ENCODE measurements at places on chromosomes 7 and 10. TPM values are rescaled to one million over a fixed set of nuclear protein-coding genes. Genes with fewer than 3 reads are reported as not detected.

GRCh38 chr7:69739931-69740431 lies 141.7 kb downstream of the AUTS2 start:
- H3K27me3 ChIP-seq, result no peaks in the 10 kb centered on the region
- H3K4me3 ChIP-seq, result no peak overlapping the region
- peak; percentile 41 for DNase-seq
- H3K27ac ChIP-seq, result no peak overlapping the region
- peaks cover 31% of the 10 kb centered on the region for H3K4me1 ChIP-seq

The ITIH5 gene
- total RNA-seq, result not detected

The SLC39A12 gene
- not detected for total RNA-seq

The AP5Z1 gene
- 113 TPM for total RNA-seq

The HOXA2 gene
- total RNA-seq, result not detected

GRCh38 chr7:114309729-114310128 lies 104.9 kb upstream of the FOXP2 start:
- no peaks in the 10 kb centered on the region for H3K27me3 ChIP-seq
- H3K4me3 ChIP-seq, result no peak overlapping the region
- no peaks in the 10 kb centered on the region for H3K4me1 ChIP-seq
- H3K27ac ChIP-seq, result no peak overlapping the region

GRCh38 chr7:66296001-66296521 lies 90.9 kb downstream of the TPST1 start:
- no peaks in the 10 kb centered on the region for H3K27me3 ChIP-seq
- H3K4me1 ChIP-seq, result peaks cover 3% of the 10 kb centered on the region
- no peak overlapping the region for H3K4me3 ChIP-seq
- no peaks in the 10 kb centered on the region for H3K36me3 ChIP-seq

The GARIN1A gene
- total RNA-seq, result 2.2 TPM

- no peaks in the 10 kb centered on the region for H3K36me3 ChIP-seq
- no peak overlapping the region for H3K27ac ChIP-seq
- no peaks in the 10 kb centered on the region for H3K27me3 ChIP-seq
- H3K4me1 ChIP-seq, result no peaks in the 10 kb centered on the region
- DNase-seq, result no peak
Measured at GRCh38 chr7:65438598-65438997, 64.9 kb downstream of the ZNF92 start.

GRCh38 chr10:70587045-70587658 lies 15.4 kb downstream of the PRF1 start:
- no peaks in the 10 kb centered on the region for H3K36me3 ChIP-seq
- H3K4me1 ChIP-seq, result no peaks in the 10 kb centered on the region
- no peaks in the 10 kb centered on the region for H3K27me3 ChIP-seq
- no peak overlapping the region for H3K4me3 ChIP-seq
- no peak for DNase-seq

DNA sequence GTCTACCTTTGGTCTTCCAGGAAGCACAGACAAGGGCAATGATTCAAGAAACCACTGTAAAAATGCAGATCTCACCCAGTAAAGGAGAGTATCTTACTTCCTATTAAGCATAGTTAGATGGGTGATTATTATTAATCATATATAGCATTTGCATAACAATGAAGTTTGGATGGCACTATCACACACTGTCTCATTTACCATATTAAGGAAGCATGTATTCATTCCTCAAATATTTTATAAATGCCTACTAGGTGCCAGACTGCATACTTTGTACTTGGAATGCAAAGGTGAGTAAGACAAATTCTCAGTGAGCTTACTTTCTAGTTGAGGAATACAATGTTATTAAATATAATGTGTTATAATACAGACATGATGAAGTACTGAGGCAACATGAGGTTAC lies 53.9 kb upstream of the SKAP2 start:
- H3K4me3 ChIP-seq, result no peak overlapping the region
- no peak overlapping the region for H3K27ac ChIP-seq
- H3K27me3 ChIP-seq, result no peaks in the 10 kb centered on the region
- DNase-seq, result no peak
- H3K4me1 ChIP-seq, result no peaks in the 10 kb centered on the region

The TWIST1 gene
- not detected for total RNA-seq

GRCh38 chr7:25885057-25885576 lies 266.9 kb upstream of the NFE2L3 start:
- H3K27ac ChIP-seq, result no peak overlapping the region
- peaks cover 23% of the 10 kb centered on the region for H3K27me3 ChIP-seq
- no peaks in the 10 kb centered on the region for H3K4me1 ChIP-seq
- DNase-seq, result no peak
- no peak overlapping the region for H3K4me3 ChIP-seq
- no peaks in the 10 kb centered on the region for H3K36me3 ChIP-seq

The KIF11 gene
- total RNA-seq, result 2.0 TPM

DNA sequence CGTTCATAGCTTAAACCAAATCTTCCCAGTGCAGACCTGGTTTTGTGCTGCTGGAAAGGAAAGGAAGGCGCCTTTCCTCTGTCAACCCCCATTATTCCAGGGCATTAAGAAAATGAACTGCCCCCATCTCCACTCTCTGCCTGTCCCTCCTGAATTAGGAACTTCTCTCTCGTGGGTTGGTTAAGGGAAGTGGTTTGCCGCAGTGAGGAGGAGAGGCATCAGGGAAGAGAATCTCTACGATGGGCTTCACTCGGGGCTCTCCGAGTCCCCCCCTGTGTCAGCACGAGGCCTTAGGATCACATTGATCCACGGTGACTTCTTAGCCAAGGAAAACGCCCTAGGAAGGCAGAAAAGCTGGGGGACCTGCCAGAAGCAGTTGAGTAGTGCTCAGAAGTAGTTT lies 53.9 kb upstream of the LYZL2 start:
- no peak overlapping the region for H3K4me3 ChIP-seq
- no peak overlapping the region for H3K27ac ChIP-seq
- H3K4me1 ChIP-seq, result peaks cover 3% of the 10 kb centered on the region
- DNase-seq, result no peak
- peaks cover 19% of the 10 kb centered on the region for H3K27me3 ChIP-seq
- H3K36me3 ChIP-seq, result no peaks in the 10 kb centered on the region

DNA sequence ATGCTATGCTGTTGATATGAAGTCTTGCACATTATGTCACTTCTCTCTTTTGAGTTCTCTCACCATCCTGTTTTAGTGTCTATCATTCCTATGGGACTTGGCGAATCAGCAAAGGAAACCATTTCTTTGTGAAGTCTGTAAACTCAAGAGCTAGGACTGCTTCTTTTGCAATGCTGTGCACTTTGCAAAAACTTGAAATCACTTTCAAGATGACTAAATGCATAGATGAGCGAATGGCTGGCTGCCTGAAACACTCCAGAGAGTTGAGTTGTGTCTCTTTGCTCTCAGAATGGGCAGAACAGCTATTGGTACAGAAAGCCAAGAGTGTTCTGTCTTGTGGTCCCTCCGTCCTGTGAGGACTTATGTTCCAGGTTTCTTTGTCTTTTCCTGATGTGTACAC lies 18.3 kb upstream of the ELMO1 start:
- H3K36me3 ChIP-seq, result no peaks in the 10 kb centered on the region
- DNase-seq, result no peak
- no peaks in the 10 kb centered on the region for H3K4me1 ChIP-seq
- H3K4me3 ChIP-seq, result no peak overlapping the region

GRCh38 chr7:70777251-70777650 lies 354.7 kb upstream of the GALNT17 start:
- no peaks in the 10 kb centered on the region for H3K27me3 ChIP-seq
- no peak overlapping the region for H3K4me3 ChIP-seq
- H3K4me1 ChIP-seq, result no peaks in the 10 kb centered on the region
- no peak for DNase-seq

DNA sequence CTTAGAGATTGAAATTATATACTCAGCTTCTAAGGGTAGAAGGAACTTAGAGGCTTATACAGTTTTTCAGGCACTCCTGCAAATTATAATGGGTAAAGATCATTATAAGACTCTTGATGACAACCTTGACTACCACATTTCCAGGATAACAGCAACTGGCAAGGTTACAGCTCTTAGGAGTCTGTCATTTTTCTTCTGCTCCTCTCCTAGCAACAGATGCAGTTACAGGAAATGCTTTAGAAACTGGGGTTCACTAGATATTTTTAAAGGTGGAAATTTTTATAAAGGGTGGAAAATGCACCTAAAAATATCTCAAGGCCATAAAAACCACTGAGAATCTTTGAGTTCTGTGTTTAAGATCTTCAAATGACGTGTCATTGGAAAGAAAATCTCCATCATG lies 185.8 kb downstream of the RELN start:
- H3K27me3 ChIP-seq, result no peaks in the 10 kb centered on the region
- DNase-seq, result no peak
- no peaks in the 10 kb centered on the region for H3K4me1 ChIP-seq
- no peak overlapping the region for H3K4me3 ChIP-seq
- H3K27ac ChIP-seq, result no peak overlapping the region

GRCh38 chr7:18590744-18591340 lies 95.3 kb downstream of the HDAC9 start:
- H3K27ac ChIP-seq, result no peak overlapping the region
- H3K4me1 ChIP-seq, result peaks cover 19% of the 10 kb centered on the region
- DNase-seq, result peak; percentile 21

The DNAJC30 gene
- 15.5 TPM for total RNA-seq

GRCh38 chr10:69123306-69123746 lies 652 bp upstream of the VPS26A start:
- peak overlapping the region; percentile 89 for H3K27ac ChIP-seq
- H3K27me3 ChIP-seq, result no peaks in the 10 kb centered on the region
- H3K36me3 ChIP-seq, result no peaks in the 10 kb centered on the region
- peak overlapping the region; percentile 69 for H3K4me3 ChIP-seq
- peaks cover 12% of the 10 kb centered on the region for H3K4me1 ChIP-seq
- DNase-seq, result no peak

The BAMBI gene
- total RNA-seq, result 0.22 TPM

- H3K4me1 ChIP-seq, result no peaks in the 10 kb centered on the region
- no peak overlapping the region for H3K27ac ChIP-seq
- no peaks in the 10 kb centered on the region for H3K36me3 ChIP-seq
- H3K27me3 ChIP-seq, result no peaks in the 10 kb centered on the region
- H3K4me3 ChIP-seq, result no peak overlapping the region
- DNase-seq, result no peak
Measured at GRCh38 chr10:76319661-76320060, 888.2 kb downstream of the LRMDA start.

The PRLHR gene
- total RNA-seq, result not detected

DNA sequence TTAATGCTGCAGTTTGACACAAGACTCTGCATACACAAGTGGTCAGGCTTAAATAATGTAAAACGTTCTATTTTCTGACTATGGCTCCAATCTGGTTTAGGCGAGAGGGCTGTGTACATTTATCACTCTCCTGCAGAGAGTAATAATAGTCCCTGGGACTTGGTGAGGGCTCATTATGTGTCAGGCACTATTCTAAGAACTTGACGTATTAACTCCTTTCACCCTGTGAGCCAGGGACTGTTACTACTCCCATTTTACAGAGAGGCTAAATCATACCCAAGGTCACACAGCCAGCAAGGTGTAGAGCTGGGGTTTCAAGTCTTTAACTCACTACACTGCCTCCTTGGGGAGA lies 187.2 kb upstream of the LYZL2 start:
- no peak overlapping the region for H3K27ac ChIP-seq
- no peaks in the 10 kb centered on the region for H3K36me3 ChIP-seq
- H3K27me3 ChIP-seq, result peaks cover 4% of the 10 kb centered on the region
- no peaks in the 10 kb centered on the region for H3K4me1 ChIP-seq
- no peak for DNase-seq

- no peaks in the 10 kb centered on the region for H3K27me3 ChIP-seq
- no peaks in the 10 kb centered on the region for H3K36me3 ChIP-seq
Measured at GRCh38 chr7:51067757-51068156, 248.9 kb downstream of the COBL start.

The PDGFA gene
- 1.2 TPM for total RNA-seq

The FAM25C gene
- total RNA-seq, result not detected

The LRRC61 gene
- total RNA-seq, result 12.8 TPM
